ENCODE measurements at places on chromosomes 4 and X.

- no peak for DNase-seq
Measured at GRCh38 chr4:5887011-5887360, 5.9 kb downstream of the CRMP1 start.

GRCh38 chr4:19557161-19557560, 694.5 kb upstream of the SLIT2 start:
- DNase-seq: no peak

GRCh38 chrX:19718642-19719041, 168.8 kb downstream of the SH3KBP1 start:
- DNase-seq: no peak

GRCh38 chr4:79576429-79576753, 168.4 kb upstream of the GK2 start:
- no peak for DNase-seq

GRCh38 chr4:23942471-23942870, 52.6 kb upstream of the PPARGC1A start:
- DNase-seq: no peak

DNA sequence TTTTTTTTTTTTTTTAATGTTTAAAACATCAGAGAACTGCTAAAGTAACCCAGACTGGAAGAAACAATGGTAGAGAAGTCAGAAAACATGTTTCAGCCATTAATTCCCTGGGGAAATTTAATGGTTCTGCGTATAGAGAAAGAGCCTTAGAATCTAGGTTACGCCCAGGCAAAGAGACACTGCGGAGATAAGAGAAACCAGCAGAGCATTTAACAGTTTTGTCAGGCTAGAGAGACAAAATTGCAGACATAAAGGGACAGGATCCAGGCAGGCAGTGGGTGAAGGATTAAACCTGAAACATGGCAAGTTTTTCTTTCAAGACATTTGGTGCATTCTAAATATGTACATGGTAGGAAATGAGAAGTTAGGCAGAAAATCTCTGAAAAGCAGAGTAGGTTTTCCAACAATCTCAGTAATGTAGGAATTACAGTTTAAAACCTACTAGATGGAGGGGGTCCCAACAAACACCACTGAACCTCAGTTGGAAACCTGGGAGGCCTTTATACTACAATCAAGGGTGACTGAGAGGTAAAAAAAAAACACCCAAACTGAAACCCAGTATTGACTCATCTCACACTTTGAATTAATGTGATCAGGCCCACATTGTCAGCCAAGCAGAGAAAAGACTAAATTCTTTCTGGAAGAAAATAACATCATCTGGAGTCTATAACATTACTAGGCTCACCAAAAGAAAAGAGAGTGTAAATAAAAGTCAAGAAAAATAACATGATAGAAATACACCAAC, 254.2 kb upstream of the NWD2 start:
- no peak for DNase-seq

All from cortex of kidney (tissue), 1 donor.